ENCODE measurements at places on chromosomes 4 and X. TPM values are rescaled to one million over a fixed set of nuclear protein-coding genes. Genes with fewer than 3 reads are reported as not detected.

- no peak for DNase-seq
Measured at GRCh38 chrX:38165023-38165422, 55.6 kb downstream of the SRPX start.

GRCh38 chrX:40122487-40122886, 24.7 kb upstream of the BCOR start:
- DNase-seq = no peak

DNA sequence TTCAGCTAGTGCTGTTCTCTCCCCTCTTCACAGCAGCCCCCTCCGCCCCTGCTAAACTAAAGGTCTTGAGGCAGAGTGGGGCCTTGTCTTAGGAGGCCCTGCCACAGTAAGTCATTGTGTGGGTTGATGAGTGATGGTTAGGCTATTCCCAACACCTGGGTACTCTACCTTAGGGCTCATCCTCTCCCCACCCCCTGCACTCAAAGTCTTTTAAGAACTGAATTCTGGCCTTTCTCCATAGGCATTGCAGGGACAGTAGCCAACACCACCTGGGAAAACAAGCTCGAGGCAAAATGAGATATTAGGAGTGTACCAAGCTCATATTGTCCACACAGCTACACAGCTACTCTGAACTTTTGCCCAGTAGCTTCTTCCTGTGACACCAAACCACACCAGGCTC, 42.5 kb downstream of the RAB40AL start:
- DNase-seq = no peak

CC2D2A gene
- 58.4 TPM for polyA plus RNA-seq

OCIAD2 gene
- polyA plus RNA-seq = 202 TPM

DNA sequence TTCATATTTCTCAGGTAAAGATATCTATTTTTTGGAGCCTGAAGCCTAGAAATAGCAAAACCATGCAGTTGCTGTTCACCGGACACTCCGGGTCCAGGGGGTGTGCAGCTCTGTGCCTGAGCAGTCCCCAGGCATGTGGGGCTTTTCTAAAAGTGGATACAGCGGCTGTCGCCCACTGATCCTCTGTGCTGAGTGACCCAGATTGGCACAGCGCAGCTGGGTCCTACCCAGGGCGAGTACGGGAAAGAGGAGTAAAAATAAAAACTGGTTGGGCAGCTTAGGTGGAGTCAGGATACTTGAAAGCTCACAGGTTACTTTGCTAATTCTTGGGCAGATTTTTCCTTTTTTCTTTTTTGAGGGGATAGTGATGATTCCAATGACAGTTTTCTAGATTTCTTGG, 118.8 kb downstream of the UCHL1 start:
- no peak for DNase-seq

CT45A3 gene
- not detected for polyA plus RNA-seq

- DNase-seq = no peak
Measured at GRCh38 chr4:185165605-185166063, 22.6 kb downstream of the SLC25A4 start.

DNA sequence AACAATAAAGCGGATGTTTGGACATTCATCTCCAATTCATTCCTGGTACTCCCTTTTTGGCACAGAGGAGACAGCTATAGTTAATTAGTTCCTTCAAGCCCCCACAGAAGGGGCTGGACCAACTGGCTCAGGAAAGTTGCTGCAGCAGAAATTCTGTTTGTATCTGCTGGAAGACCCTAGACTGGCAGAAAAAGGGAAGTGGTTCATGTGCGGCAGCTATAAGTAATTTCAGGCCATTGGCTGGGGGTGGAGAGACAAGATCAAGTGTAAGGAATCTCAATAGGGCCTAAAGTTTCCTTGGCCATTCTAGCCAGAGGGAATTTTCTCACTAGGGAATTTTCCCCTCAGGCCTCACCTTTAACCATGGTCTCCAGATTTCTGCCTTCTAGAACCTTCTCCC, 89.9 kb upstream of the DHX15 start:
- DNase-seq = no peak

SNX25 gene
- 20.9 TPM for polyA plus RNA-seq

ADAM29 gene
- 0.09 TPM for polyA plus RNA-seq

- no peak for DNase-seq
Measured at GRCh38 chr4:160136021-160136420, 1033.1 kb downstream of the RAPGEF2 start.

Measured in renal pelvis (tissue), 12 donors.